Activated naive CD4-positive, alpha-beta T cell treated with anti-CD3 and anti-CD28 coated beads for 36 hours (primary cell): ENCODE measurements at places on chromosomes 13 and 19. TPM values are rescaled to one million over a fixed set of nuclear protein-coding genes. Genes with fewer than 3 reads are reported as not detected.

GRCh38 chr19:8310342-8311055 lies 2.3 kb upstream of the CD320 start:
- DNase-seq = no peak

DNA sequence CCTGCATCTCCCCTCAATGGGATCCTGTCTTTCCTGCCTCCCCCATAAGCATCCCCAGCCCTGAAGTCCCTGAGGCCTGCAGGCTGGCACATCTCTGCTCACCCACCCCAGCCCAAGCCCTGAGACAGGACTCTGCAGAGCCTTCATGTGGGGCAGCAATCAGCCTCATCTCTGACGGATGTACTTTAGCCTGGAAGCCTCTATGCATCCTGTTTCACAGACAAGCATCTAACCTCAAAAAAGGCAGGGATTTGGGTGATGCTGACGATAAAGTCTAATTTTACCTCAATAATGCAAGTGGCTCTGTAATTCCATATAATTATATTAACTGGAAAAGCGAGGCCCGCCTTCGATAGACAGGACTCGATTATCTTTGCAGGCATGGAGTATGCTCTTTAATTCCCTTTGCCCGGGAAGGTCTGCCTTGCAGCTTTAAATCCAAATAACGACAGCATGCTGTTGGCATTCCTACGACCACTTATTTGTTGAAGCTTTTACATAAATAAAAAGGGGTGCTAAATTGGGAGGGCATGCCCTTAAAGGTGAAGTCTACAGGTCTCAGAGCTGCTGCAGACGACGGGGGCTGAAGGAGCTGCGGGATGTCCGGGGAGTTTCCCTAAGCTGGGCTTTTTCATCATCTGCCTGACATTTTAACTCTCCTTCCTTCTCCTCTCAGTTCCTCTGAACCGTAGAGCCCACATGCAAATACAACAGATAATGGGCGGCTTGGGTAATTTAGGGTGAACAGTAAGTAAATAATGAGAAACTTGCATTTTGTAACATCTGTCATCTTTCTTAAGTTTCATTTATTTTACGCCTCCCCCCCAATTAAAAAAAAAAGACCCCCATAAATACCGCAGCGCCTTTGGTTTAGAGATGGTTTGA lies 211.5 kb downstream of the URI1 start:
- DNase-seq = no peak

DNA sequence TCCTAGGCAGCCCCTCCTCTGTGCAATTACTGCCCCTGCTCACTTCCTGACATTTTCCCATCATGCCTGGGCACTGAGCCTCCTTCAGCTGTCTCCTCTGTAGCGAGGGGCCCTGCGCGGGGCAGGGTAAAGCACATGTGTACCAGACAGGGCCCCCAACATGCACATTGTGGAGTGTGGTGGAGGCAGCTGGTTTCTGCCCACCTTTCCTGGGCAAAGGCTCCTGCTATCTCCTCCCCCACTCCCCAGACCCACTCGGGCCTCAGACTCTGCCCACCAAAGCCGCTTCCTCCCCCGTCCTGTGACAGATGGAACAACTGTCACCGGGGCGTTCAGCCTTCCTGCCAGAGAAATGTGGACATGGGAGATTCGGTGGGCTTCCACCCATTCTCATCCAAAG lies 2.9 kb upstream of the KPTN start:
- DNase-seq = no peak

- no peak for DNase-seq
These were observed 21.2 kb downstream of the SAFB start for GRCh38 chr19:5644037-5644436.

DNA sequence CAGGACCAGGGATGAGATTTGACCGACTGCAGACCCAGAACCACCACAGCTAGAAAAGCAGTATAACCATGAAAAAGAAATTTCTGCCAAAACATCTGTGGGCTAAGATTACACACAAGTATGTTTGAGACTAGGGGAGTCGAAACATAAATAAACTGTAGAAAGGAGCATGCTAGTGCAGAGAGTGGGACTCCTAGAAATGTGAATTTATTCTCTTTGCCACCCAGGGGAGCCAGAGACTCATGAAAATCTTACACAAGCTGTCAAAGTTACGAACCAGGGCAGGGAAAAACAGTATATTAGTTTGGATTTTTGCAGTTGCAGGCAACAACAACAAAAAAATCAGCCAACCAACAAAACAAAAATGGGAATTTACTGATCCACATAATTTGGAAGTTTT lies 12.3 kb upstream of the HSPH1 start:
- no peak for DNase-seq

DNA sequence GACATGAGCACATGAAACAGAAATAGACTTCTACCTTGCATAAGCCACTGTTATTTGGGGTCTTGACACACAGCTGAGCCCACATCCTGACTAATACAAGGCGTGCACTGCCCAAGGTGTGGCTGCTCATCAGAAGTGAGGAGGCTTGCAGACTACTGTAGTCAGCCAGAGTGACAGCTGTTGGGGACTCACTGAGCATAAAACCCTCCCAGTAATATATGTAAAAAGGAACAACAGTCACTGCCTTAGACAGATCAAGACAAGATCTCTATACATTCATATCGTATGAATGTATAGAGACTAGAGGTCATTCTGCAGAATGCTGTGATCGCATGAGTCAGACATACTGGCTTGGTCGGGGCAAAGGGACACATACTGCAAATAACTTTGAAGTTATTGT lies 4.1 kb upstream of the C1QTNF9B start:
- DNase-seq = no peak

DNA sequence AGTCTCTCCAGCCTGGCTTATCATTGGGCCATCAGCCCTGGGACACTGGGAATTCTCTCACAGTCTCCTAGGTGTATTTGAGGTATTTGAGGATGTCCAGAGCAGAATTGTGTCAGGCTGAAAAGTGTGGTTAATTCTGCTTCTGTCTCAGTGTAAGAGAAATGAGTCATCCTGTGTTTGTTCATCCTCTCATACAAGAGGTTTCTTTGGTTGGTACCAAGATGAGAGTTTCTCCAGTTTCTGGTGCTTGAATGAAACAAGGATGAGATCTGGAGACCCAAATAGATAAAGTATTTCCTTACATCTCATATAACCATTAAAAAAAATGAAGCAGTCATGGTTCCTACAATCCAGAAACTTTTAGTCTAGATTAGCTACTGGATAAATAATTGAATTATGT lies 7.7 kb downstream of the ZNF253 start:
- no peak for DNase-seq

- no peak for DNase-seq
These were observed 807.6 kb downstream of the UQCRFS1 start for GRCh38 chr19:28405346-28405742.

GRCh38 chr19:50214699-50215543 lies 11.5 kb downstream of the MYH14 start:
- no peak for DNase-seq

DNA sequence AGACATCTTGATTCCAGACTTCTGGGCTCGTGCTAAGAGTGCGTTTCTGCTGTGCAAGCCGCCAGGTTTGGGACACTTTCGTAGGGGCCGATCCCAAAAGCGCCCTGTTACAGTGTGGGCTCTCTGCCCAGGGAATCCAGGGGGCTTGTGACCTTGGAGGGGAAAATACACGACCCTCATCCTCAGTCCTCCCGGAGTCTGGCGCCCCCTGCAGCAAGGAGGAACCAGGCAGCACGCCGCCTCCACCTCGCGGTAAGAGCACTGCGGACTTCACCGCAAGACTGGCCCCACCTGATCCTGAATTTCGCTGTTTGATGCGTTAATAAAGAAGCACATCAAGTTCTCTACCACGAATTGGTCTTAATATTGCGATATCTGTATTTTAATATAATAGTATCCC lies 5.2 kb downstream of the POLRMT start:
- DNase-seq = peak; percentile 33

DNA sequence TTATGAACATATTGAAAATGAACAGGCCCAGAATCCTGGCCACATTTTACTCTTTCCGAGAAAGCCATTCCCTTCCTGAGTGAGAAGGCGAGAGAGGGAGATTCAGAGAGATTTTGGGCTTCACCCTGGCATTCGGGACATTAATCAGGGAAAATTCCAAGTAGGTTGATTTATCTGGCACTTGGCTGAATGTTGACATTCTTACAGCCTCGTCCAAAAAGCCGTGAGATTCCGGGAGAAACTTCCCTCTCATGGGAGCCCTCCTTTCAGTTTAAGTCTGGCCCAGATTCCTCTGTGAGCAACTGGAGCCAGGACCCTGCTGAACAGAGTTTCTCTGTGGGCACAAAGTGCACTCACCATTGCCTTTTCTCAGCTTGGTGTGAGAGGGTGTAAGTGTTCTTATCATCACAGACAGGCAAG lies 129.2 kb upstream of the PEG3 start:
- DNase-seq = no peak

DNA sequence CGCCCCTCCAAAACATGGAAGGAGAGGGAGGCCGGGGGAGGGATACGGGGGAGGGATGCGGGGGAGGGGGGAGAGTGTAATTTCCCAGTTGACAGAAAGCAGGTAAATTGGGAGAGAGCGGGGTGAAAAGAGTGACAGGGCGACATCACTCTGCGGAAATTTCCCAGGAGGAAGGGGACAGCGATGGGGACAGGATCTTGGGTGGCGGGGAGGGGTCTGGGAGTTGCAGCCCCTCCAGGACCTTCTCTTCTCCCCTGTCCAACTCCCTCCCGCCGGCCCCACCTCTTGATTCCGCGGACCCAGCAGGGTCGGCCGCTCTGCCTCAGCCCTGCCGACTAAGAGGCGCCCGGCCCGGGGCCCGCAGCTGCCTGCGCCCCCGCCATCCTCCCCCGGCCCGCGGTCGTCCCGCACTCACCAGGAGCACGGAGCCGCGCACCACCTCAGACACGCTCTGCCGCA lies 108.0 kb upstream of the DOCK9 start:
- DNase-seq = no peak

DNA sequence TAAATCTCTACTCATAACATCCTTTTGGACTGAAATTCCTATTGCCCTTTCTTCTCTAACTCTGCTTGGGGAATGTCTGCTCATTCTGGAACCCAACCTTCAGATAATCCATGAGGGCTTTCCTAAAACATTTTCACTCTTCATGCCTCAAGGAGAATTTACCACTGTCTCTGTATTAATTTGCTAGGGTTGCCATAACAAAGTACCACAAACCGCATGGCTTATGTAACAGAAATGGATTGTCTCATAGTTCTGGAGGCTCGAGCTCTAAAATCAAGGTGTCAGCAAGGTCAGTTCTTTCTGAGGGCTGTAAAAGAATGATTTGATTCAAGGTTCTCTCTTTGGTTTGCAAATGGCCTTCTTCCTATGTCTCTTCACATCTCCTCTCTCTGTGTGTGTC lies 209.7 kb downstream of the LACC1 start:
- DNase-seq = no peak

DNA sequence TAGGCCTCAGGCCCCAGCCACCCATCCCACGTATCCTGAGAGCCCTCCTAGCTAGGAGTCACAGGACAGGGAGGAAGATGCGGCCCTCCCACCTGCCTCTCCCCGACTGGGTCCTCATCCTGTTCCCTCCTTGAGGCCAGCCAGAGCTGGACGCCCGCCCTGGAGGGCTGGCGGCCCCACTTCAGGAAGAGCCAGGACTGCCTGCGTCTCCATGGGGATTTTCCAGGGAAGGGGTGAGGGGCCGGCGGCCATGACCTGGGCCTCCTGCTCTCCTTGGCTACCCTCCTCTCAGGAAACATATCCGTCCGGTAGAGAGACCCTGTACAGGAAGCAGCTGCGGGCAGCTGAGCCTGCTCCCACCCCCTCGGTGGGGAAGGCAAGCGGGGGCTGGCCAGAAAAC lies 11.3 kb upstream of the PRKD2 start:
- DNase-seq = no peak

- DNase-seq = peak; percentile 29
These were observed 16.5 kb upstream of the RNF17 start for GRCh38 chr13:24747248-24748060.

The VAV1 gene
- 93.6 TPM for total RNA-seq

The CD37 gene
- total RNA-seq = 189 TPM

The DENND1C gene
- total RNA-seq = 57.9 TPM

The RFPL4A gene
- total RNA-seq = not detected

The KRTDAP gene
- not detected for total RNA-seq

The HMGB1 gene
- total RNA-seq = 722 TPM

The NXNL1 gene
- total RNA-seq = not detected
